ENCODE measurements at places on chromosomes 4 and X. TPM values are rescaled to one million over a fixed set of nuclear protein-coding genes. Genes with fewer than 3 reads are reported as not detected.

The SPANXD gene
- polyA plus RNA-seq, result not detected

The RNF212 gene
- polyA plus RNA-seq, result 1.3 TPM

The CT45A5 gene
- polyA plus RNA-seq, result not detected

The CNKSR2 gene
- polyA plus RNA-seq, result 13.1 TPM

GRCh38 chr4:176436293-176436973 lies 116.7 kb downstream of the SPCS3 start:
- H3K4me3 ChIP-seq, result no peak overlapping the region
- H3K4me1 ChIP-seq, result peaks cover 2% of the 10 kb centered on the region
- no peaks in the 10 kb centered on the region for H3K36me3 ChIP-seq

DNA sequence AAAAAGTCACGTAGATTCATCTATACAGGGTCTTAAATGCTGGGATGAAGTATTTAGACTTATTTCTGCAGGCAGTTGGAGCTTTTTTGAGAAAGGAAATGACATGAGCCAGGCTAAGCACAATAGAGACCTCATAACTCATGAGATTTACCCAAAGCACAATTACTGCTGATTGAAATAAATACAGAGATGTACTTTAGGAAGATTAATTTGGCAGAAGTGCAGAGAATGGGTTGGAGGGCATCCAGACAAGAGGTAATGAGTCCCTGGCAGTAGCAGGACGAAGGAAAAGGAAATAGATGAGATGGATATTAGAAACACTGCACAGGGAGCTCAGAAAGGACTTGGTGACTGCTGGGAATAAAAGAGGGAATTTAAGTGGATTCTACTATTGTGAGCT lies 129.1 kb downstream of the SHROOM4 start:
- no peak overlapping the region for H3K4me3 ChIP-seq
- no peak overlapping the region for H3K27ac ChIP-seq
- no peaks in the 10 kb centered on the region for H3K36me3 ChIP-seq
- no peak for DNase-seq
- H3K4me1 ChIP-seq, result no peaks in the 10 kb centered on the region

DNA sequence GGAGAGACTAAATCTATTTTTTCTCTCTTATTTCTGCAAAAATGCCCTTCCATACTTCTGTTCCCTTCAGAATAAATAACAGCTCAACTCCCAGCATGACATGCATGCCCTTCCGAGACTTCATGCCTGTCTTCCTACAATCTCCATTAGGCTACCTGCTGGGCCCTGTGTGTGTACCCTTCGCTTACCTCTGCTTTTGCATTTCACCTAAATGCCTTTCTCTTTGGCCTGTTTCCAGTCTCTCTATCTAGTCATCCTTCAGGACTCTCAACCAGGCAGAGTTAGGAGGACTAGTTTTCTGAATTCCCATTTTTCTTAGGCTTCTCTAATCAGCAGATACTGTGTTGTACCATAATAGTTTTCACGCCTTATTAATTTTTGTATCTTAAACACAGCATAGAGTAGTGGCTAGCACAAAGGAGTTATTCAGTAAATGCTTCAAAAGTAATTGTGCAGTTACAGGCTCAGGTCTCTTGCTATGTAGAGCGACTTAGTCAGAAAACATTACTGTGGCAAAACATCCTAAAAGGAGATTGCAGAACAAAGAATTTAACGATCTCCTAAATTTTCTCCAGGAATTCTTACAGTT lies 20.5 kb downstream of the SEPTIN11 start:
- no peak overlapping the region for H3K4me3 ChIP-seq
- H3K27me3 ChIP-seq, result no peaks in the 10 kb centered on the region
- no peak overlapping the region for H3K27ac ChIP-seq

- H3K36me3 ChIP-seq, result no peaks in the 10 kb centered on the region
- H3K27ac ChIP-seq, result no peak overlapping the region
- no peak for DNase-seq
- H3K27me3 ChIP-seq, result peaks cover 18% of the 10 kb centered on the region
Observed at GRCh38 chr4:16894406-16894805, 4.0 kb downstream of the LDB2 start.

DNA sequence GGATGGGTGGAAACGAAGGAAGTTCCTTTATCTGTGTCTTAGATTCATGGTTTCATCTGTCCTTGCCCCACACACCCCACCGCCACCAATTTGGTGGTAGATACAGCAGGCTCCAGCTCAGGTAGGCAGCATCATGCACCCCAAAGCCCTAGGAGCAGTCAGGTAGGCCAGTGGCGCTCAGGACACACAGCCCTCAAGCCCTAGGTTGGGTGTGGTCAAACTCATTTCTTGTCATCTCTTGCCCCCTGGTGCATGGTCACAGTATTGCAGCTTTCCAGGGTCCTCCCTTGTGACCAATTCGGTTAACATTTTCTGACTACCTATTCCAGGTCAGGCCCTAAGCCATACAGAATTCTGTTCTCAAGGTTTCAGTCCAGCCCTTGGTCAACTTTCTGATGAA lies 14.5 kb upstream of the PRRG3 start:
- peaks cover 26% of the 10 kb centered on the region for H3K27me3 ChIP-seq
- peak; percentile 5 for DNase-seq
- H3K4me1 ChIP-seq, result no peaks in the 10 kb centered on the region
- H3K4me3 ChIP-seq, result no peak overlapping the region
- H3K36me3 ChIP-seq, result no peaks in the 10 kb centered on the region
- H3K27ac ChIP-seq, result no peak overlapping the region

GRCh38 chr4:89000844-89001360 lies 56.1 kb downstream of the FAM13A start:
- H3K27ac ChIP-seq, result no peak overlapping the region
- H3K36me3 ChIP-seq, result no peaks in the 10 kb centered on the region
- no peak overlapping the region for H3K4me3 ChIP-seq
- DNase-seq, result no peak
- H3K4me1 ChIP-seq, result no peaks in the 10 kb centered on the region

- H3K36me3 ChIP-seq, result no peaks in the 10 kb centered on the region
- H3K4me3 ChIP-seq, result no peak overlapping the region
- DNase-seq, result no peak
- peaks cover 6% of the 10 kb centered on the region for H3K4me1 ChIP-seq
Observed at GRCh38 chrX:150770623-150771022, 77.4 kb downstream of the MTMR1 start.

DNA sequence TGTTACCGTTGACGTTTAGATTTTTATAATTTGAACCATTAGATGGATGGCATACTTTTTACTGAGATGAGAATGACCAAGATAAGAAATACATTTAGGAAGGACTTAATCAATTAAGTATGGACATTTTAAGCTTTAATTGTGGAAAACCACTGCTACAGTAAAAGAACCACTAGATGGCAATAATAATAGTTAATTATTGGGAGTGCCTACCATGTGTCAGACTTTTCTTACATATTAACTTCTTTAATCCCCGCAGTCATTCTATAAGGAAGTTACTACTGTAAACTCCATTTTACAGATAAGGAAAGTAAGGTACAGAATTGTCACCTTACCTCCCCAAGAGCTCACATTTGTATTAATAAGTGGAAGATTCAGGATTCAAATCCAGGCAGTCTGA lies 48.5 kb upstream of the MYOZ2 start:
- no peak overlapping the region for H3K4me3 ChIP-seq
- no peak overlapping the region for H3K27ac ChIP-seq
- H3K36me3 ChIP-seq, result no peaks in the 10 kb centered on the region
- no peak for DNase-seq
- H3K27me3 ChIP-seq, result peaks cover 10% of the 10 kb centered on the region

DNA sequence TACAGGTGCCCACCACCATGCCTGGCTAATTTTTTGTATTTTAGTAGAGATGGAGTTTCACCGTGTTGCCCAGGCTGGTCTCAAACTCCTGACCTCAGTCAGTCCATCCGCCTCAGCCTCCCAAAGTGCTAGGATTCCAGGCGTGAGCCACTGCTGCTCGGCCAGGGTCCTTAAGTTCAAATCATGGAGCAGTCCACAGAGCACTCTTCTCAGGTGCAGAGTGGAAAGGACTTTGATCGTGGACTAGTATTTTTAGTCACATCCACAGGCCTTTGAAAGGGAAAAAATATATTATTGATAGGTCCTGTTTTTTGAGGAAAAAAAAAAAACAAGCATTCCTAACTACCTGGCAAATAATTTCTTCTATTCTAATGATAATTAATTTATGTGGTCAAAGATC lies 31.2 kb downstream of the GAB1 start:
- H3K27me3 ChIP-seq, result no peaks in the 10 kb centered on the region
- DNase-seq, result no peak
- H3K4me1 ChIP-seq, result peaks cover 42% of the 10 kb centered on the region
- peaks cover 17% of the 10 kb centered on the region for H3K36me3 ChIP-seq

DNA sequence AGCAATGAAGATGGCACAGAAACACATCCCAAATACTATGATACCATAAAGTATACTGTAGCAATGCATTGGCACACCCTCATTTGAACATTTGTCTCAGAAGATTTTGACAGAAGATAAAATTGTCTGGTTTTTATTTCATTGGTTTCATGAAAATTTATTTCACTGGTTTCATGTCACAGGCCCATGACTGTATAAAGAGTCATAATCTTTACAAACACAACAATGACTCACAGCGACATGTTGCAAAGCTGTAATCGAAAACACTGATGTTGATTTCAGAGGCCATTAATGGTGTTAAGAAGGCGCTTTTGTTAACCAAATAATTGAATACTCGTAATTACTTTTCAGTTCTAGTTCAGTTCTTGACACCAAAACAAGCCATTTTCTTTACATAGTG lies 8.1 kb upstream of the DTHD1 start:
- no peak overlapping the region for H3K27ac ChIP-seq
- no peaks in the 10 kb centered on the region for H3K4me1 ChIP-seq
- H3K4me3 ChIP-seq, result no peak overlapping the region
- no peaks in the 10 kb centered on the region for H3K36me3 ChIP-seq
- no peak for DNase-seq

DNA sequence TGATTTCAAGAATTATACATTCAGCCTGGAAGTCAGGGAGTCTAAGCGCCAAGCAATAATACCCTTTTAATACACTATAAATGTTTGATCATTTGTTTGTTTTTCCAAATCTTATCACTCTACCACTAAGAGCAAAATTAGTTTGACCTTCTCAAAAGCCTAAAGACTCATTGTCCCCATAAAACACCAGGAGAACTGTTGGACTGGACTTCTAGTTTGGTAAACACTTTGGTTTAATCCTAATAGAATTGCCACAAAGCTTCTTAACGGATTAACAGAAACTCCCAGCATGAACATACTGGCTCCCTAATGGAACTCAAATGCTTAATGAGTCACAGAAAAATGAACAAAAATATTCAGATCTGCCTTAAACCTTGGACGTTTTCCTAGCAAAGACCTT lies 34.9 kb downstream of the SYTL5 start:
- no peaks in the 10 kb centered on the region for H3K36me3 ChIP-seq
- H3K4me1 ChIP-seq, result no peaks in the 10 kb centered on the region
- DNase-seq, result no peak
- H3K27me3 ChIP-seq, result no peaks in the 10 kb centered on the region

DNA sequence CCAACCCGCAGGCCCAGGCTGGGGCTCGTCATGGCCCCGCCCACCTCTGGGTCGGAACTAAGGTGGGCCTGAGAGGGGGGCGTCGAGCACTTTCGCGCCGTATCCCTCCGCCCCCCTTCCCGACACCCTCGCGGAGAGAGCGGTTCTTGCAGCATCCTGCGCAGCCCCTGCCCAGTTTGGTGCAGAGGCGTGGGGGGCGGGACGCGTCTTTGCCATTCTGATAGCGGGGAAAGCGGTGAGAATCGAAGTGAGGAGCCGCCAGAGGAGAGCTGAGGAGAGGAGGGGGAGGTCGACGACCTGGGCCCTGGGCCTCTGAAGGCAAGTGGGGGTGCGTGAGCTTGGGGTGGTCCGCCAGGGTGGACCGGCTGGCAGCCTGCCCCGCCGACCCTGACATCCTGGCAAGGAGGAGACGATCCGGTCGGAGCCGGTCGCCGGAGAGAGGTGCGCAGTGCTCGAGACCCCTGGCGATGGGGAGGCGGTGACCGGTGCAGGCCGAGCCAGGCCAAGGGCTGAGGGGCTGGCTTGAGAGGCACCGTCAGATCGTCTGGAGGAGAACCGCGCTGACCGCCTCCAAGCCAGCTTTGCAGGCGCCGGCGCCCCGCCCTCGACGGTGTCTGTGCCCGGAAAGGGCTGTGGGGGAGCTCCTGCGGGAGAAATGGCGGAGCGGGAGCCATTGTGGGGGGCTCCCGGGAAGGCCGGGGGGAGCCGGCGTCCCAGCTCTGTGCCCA lies 25.5 kb downstream of the GPRASP3 start:
- no peak for DNase-seq
- H3K27ac ChIP-seq, result no peak overlapping the region
- peak overlapping the region; percentile 82 for H3K4me3 ChIP-seq
- no peaks in the 10 kb centered on the region for H3K27me3 ChIP-seq
- H3K36me3 ChIP-seq, result no peaks in the 10 kb centered on the region

DNA sequence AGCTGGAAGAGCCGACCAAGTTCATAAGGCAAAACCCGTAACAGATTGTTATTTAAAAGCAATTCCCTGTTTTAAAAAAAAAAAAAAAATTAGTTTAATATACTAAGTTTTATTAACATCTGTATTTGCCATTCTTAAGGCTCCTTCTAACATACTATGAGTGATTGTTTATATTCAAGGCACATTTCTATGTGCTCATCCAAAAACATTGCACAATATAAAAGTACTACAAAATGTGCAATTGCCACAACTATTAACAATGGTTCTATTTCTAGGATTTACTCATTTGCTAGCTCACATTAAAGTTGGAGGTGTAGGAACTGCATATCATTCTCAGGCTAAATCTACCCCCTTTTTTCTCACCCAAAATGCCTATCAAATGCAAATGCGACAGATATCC lies 46.1 kb downstream of the CNOT6L start:
- peaks cover 5% of the 10 kb centered on the region for H3K36me3 ChIP-seq
- no peak for DNase-seq
- H3K27ac ChIP-seq, result no peak overlapping the region

- no peaks in the 10 kb centered on the region for H3K4me1 ChIP-seq
- no peaks in the 10 kb centered on the region for H3K36me3 ChIP-seq
- H3K27me3 ChIP-seq, result no peaks in the 10 kb centered on the region
Observed at GRCh38 chrX:36504625-36505024, 503.5 kb upstream of the FAM47C start.

DNA sequence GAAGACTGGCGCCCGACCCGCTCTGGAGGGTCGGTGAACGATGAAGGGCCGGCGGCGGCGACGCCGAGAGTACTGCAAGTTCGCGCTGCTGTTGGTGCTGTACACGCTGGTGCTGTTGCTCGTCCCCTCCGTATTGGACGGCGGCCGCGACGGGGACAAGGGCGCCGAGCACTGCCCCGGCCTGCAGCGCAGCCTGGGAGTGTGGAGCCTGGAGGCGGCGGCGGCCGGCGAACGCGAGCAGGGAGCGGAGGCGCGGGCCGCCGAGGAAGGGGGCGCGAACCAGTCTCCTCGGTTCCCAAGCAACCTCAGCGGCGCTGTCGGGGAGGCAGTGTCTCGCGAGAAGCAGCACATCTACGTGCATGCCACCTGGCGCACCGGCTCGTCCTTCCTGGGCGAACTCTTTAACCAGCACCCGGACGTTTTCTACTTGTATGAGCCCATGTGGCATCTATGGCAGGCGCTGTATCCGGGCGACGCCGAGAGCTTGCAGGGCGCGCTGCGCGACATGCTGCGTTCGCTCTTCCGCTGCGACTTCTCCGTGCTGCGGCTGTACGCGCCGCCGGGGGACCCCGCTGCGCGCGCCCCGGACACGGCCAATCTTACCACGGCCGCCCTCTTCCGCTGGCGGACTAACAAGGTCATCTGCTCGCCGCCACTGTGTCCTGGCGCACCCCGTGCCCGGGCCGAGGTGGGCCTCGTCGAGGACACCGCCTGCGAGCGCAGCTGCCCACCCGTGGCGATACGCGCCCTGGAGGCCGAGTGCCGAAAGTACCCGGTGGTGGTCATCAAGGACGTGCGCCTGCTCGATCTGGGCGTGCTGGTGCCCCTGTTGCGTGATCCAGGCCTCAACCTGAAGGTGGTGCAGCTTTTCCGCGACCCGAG lies 568 bp downstream of the CHST7 start:
- H3K36me3 ChIP-seq, result no peaks in the 10 kb centered on the region
- H3K27me3 ChIP-seq, result no peaks in the 10 kb centered on the region
- H3K4me1 ChIP-seq, result peaks cover 22% of the 10 kb centered on the region
- no peak overlapping the region for H3K27ac ChIP-seq
- peak; percentile 59 for DNase-seq

Measured in naive B cell (primary cell).